Hepatocyte (in vitro differentiated cells): ENCODE measurements at places on chromosomes 2 and 18. TPM values are rescaled to one million over a fixed set of nuclear protein-coding genes. Genes with fewer than 3 reads are reported as not detected.

DNA sequence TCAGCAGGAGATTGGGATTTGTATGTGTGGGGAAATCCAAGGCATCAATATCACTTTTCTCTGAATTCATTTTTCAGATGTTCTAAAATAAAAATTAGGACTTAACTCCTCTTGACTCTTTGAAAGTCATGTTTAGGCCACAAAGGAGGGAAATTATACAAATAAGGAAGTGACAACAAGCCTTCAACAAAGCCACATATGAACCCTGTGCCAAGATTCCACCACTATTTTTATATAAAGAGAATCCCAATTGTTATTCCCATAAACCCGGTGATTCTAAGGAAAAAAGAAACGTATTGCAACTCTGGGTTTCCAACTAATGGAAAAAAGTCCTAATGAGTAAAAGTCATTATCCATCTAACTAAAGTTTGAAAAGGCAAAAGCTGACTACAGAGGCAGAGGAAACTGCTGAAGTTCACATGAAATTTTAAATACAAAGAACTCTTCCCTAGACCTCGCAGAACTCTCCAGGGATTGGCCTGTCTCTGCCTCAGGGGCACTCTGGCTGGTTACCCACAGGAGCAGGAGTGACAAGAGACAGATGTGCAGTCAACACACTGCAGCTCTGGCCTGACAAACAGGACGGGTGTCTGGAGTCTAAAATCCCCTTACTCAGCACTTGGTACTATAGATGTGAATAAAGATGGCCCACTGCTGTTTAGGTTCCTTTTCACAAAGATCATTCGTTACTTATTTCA is 11.5 kb downstream of the NPC1 start:
- DNase-seq: no peak
- no peaks in the 10 kb centered on the region for H3K36me3 ChIP-seq
- H3K27me3 ChIP-seq: no peaks in the 10 kb centered on the region
- no peak overlapping the region for H3K4me3 ChIP-seq

GRCh38 chr2:95052804-95053479 is 27.4 kb downstream of the MAL start:
- no peak overlapping the region for H3K27ac ChIP-seq
- H3K27me3 ChIP-seq: no peaks in the 10 kb centered on the region
- H3K4me1 ChIP-seq: no peaks in the 10 kb centered on the region
- DNase-seq: no peak
- H3K36me3 ChIP-seq: no peaks in the 10 kb centered on the region
- H3K4me3 ChIP-seq: no peak overlapping the region

GRCh38 chr2:106720026-106720425 is 165.9 kb downstream of the ST6GAL2 start:
- no peaks in the 10 kb centered on the region for H3K36me3 ChIP-seq
- H3K4me1 ChIP-seq: no peaks in the 10 kb centered on the region
- no peak for DNase-seq
- H3K27me3 ChIP-seq: no peaks in the 10 kb centered on the region

DNA sequence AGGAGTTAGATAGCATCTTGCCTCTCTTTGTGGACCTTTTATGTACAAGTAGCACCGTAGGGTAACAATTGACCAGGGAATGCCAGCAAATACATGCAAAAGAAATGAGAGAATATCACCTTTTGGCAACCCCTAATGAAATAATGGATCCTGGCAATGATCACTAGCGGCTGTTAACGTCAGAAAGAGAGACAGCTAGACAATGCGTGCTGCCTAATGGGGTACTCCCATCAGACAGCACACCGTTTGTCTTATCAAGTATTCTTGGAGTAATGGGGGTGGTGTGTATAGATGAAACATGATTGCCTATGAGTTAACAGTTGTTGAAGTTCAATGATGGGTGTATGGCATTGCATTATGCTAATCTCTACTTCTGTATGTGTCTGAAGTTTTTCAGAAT is 1.6 kb downstream of the ELAC1 start:
- peaks cover 12% of the 10 kb centered on the region for H3K4me1 ChIP-seq
- no peaks in the 10 kb centered on the region for H3K36me3 ChIP-seq
- no peak overlapping the region for H3K27ac ChIP-seq
- no peak for DNase-seq

Gene SIX2
- total RNA-seq: 0.32 and 0.53 TPM in 2 replicates

Gene MITD1
- total RNA-seq: 41.1 and 44.8 TPM in 2 replicates

Gene KCNE4
- total RNA-seq: 51.0 and 54.6 TPM in 2 replicates

Gene HOXD12
- total RNA-seq: 17.9 and 29.0 TPM in 2 replicates
